ENCODE measurements at places on chromosomes 6 and 20. TPM values are rescaled to one million over a fixed set of nuclear protein-coding genes. Genes with fewer than 3 reads are reported as not detected.

Gene DEFB129
- total RNA-seq: not detected

Gene KIF13A
- 0.53 TPM for total RNA-seq

Gene PROKR2
- not detected for total RNA-seq

Gene TNF
- total RNA-seq: 83.9 TPM

GRCh38 chr6:141467881-141468280, 664.8 kb upstream of the GJE1 start:
- DNase-seq: no peak

DNA sequence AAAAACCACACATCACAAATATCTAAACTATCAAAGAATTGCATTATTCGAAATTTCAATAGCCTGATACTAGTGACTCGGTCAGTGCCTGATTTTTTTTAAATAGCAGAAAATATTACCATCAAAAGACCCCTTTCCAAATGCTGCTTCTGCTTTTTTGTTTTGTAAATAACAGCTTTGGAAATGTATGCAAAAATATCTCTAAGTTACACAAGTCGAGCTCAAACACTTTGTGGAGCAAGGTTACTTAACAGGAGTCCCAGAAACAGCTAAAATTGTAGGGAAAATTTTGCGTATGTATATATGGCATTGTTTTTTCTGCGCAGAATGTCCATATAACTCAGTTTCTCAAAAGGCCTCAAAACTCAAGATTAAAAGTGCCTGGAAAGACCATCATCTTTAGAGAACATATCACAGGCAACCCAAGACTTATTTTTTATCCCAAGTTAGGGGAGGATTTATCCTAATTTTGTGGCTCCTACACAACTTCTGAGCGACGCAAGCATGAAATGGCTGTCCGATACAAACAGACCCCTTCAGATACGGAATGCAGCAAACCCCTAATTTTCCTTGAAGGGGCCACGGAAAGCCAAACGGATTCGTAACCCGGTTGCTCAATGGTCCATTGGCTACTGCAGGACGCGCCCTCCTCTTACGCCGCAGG, 1.3 kb downstream of the CEP85L start:
- DNase-seq: no peak

DNA sequence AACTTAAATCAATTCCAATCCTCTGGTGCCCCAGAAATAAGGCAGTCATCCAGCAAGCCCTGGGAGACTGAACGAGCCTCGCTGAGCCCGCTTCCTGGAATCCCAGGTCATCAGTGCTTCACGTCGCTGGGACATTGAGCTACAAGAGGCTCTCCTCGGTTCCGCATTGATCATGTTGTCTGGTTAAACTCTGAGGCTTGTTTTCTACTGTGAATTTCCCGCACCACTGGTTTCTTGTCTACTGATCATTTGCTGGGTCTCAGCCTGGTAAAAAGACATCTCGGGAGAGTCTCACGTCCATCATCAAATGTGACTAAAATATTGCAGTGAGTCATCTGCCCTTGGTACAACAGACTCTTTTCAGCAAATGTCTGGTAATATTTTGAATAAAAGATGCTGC, 569.2 kb downstream of the QKI start:
- no peak for DNase-seq

All from GM12878 (cell line).